ENCODE measurements at places on chromosomes 3 and 15. TPM values are rescaled to one million over a fixed set of nuclear protein-coding genes. Genes with fewer than 3 reads are reported as not detected.

DNA sequence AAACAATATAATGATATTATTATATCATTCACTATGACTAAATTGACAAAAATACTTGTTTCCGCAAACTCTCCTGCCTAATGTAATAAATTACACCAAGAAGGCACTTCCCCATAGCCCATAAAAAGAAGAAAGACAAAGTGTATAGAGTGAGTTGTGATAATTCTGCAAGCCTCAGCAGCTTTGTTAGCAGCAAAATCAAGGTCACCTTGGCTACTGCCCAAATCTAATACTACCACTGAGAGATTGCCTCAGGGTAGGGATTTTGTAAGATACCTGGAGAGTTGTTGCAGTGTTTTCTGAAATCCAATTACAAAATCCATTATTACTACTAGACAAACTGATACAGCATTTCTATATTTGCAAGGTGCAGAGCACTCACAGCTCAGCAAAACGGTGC is 503.5 kb downstream of the FGF12 start:
- no peaks in the 10 kb centered on the region for H3K36me3 ChIP-seq
- no peak overlapping the region for H3K27ac ChIP-seq
- H3K27me3 ChIP-seq = no peaks in the 10 kb centered on the region
- DNase-seq = no peak
- no peaks in the 10 kb centered on the region for H3K4me1 ChIP-seq
- no peak overlapping the region for H3K4me3 ChIP-seq

- peaks cover 12% of the 10 kb centered on the region for H3K4me1 ChIP-seq
- peak; percentile 29 for DNase-seq
- H3K36me3 ChIP-seq = peaks cover 13% of the 10 kb centered on the region
- H3K4me3 ChIP-seq = no peak overlapping the region
- no peaks in the 10 kb centered on the region for H3K27me3 ChIP-seq
Measured at GRCh38 chr3:66344848-66345578, 124.2 kb downstream of the SLC25A26 start.

DNA sequence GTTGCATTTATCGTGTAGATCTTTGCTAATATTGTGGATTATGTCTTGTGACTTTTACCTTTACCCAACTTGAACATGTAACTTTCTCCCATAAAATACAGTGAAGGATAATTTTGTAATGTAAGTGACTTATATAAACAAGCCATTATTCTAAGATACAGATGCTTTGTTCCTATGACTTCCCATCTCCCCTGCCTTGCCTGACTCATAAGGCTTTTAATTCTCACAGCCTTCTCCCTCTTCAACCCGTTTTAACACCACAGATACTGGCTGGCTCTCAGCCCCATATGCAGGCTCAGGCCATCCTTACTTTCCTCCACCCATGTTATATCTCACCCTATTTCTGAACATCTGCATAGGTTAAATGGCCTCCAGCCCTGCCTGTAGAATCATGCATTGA is 4.1 kb downstream of the CCNDBP1 start:
- H3K27ac ChIP-seq = no peak overlapping the region
- H3K4me1 ChIP-seq = peaks cover 31% of the 10 kb centered on the region
- peaks cover 47% of the 10 kb centered on the region for H3K36me3 ChIP-seq

- no peaks in the 10 kb centered on the region for H3K4me1 ChIP-seq
- no peak overlapping the region for H3K27ac ChIP-seq
- H3K4me3 ChIP-seq = no peak overlapping the region
- no peaks in the 10 kb centered on the region for H3K27me3 ChIP-seq
- DNase-seq = no peak
- H3K36me3 ChIP-seq = peaks cover 31% of the 10 kb centered on the region
Measured at GRCh38 chr3:98574132-98574531, 19.3 kb downstream of the CPOX start.

DNA sequence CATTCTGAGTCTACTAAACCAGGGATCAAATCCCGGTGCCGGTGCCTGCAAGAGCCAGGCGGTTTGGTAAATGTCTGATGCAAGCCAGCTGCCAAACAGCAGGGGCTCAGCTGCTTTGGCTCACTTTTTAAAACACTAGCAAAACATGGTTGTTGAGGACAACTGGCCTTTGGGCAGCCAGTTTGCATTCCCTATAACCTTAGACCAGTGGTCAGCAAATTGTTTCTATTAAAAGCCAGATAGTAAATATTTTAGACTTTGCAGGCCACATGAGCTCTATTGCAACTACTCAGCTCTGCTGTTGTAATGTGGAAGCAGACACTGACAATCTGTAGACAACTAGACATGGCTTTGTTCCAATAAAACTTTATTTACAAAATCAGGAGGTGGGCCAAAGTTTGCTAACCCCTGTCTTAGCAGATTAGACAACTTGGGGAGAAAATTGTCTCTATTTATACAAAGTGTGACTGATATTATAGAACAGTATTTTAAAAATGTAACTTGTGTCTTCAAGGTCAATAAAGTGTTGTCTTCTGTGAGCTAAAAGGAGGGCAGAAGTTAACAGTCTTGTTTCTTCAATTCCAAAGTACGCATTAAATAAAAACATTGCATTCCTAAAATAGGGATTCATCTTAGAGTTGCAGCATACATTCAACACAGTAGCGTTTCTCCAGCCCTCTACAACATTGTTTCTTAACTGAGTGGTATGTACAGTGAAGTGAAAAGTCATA is 67.6 kb downstream of the SSUH2 start:
- H3K4me3 ChIP-seq = no peak overlapping the region
- H3K4me1 ChIP-seq = no peaks in the 10 kb centered on the region
- DNase-seq = no peak

- no peak for DNase-seq
- H3K36me3 ChIP-seq = no peaks in the 10 kb centered on the region
- no peaks in the 10 kb centered on the region for H3K27me3 ChIP-seq
- peaks cover 2% of the 10 kb centered on the region for H3K4me1 ChIP-seq
- H3K27ac ChIP-seq = no peak overlapping the region
- H3K4me3 ChIP-seq = no peak overlapping the region
Measured at GRCh38 chr3:53702776-53703530, 143.3 kb downstream of the CHDH start.

GRCh38 chr3:15205934-15206661 is at the start of gene CAPN7:
CAPN7 (plus strand) TSS chr3:15206246; CDS start chr3:15206496, 250 bp downstream.
- H3K36me3 ChIP-seq = peaks cover 17% of the 10 kb centered on the region
- peak within 1 kb of the TSS; percentile 97 for H3K27ac ChIP-seq
- peak within 1 kb of the TSS; percentile 76 for H3K4me3 ChIP-seq
- H3K27me3 ChIP-seq = no peaks in the 10 kb centered on the region
- H3K4me1 ChIP-seq = peaks cover 48% of the 10 kb centered on the region

DNA sequence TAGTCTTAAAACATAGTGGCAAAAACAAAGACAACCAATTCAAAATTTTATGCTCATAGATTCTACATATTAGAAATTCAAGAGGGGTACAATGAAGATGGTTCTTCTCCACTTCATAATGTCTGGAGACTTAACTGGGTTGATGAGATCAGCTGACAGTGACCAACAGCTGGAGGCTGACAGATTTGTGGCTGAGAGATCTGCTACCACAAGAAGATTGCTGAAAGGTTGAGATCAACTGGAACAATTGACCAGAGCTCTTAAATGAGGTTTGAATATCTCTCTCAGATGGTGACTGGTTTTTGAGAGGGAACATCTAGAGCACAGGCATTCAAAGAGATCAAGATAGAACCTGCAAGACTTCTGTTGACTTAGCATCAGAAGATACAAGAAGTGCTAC is 254.1 kb upstream of the ARPP21 start:
- H3K4me3 ChIP-seq = no peak overlapping the region
- DNase-seq = no peak
- no peaks in the 10 kb centered on the region for H3K27me3 ChIP-seq
- H3K4me1 ChIP-seq = no peaks in the 10 kb centered on the region
- H3K36me3 ChIP-seq = no peaks in the 10 kb centered on the region

DNA sequence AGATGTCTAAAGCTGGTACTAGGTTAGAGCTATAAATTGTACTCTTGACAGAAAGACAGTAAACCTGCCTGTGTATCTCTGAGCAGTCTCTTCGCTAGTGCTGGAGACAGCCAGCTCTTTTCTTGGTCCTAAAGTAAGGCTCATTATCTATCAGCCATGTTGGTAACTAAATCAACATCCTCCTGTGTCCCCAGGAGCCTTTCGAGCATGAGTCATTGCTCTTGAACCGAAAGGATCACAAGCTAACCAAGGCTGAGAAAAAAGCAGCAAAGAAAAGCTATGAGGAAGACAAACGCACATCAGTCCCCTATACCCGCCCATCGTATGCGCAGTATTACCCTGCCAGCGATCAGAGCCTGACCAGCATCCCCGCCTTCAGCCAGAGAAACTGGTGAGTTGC is 25.0 kb upstream of the TEX264 start:
- H3K4me3 ChIP-seq = no peak overlapping the region
- H3K36me3 ChIP-seq = peaks cover 94% of the 10 kb centered on the region
- no peaks in the 10 kb centered on the region for H3K4me1 ChIP-seq
- no peaks in the 10 kb centered on the region for H3K27me3 ChIP-seq
- no peak overlapping the region for H3K27ac ChIP-seq

- no peak overlapping the region for H3K4me3 ChIP-seq
- H3K27me3 ChIP-seq = no peaks in the 10 kb centered on the region
- no peaks in the 10 kb centered on the region for H3K36me3 ChIP-seq
Measured at GRCh38 chr3:109089265-109089664, 28.7 kb downstream of the MORC1 start.

DNA sequence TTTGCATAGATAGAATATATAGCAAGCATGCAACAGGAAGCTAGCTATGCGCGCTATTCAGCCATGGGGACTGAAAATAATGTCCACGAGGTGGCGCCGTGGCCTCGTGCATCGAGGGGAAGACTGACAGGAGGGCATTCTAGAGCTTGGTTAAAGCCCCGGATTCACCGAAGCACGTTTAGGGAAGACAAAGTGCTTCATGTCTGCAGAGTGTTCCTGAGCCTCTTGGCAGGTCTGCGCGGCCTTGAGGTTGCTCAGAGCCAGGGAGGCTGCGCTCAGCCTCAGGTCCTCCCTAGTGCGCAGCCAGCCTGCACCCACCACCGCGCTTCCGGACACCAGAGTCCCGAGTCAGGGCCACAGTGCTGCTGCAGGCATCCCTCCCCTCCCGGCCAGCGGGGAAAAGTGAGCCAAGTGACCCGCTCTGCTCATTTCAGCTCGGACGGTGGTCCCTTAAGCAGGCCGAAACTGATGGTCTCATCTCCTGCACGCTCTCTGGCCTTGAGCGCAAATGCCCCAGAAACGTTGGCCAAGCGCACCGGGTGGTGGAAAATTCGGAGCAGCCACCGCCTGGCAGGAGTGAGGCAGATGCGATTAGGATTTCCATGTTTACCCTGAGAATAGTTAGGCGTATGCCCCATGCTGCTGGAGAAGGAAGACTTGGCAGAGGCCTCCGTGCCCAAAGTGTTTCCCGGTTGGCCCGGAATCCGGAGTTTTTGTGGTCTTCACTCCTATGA is 24.8 kb downstream of the GABRA5 start:
- no peak overlapping the region for H3K27ac ChIP-seq
- peaks cover 14% of the 10 kb centered on the region for H3K27me3 ChIP-seq
- H3K4me3 ChIP-seq = peak overlapping the region; percentile 38
- H3K4me1 ChIP-seq = peaks cover 32% of the 10 kb centered on the region
- DNase-seq = peak; percentile 88

GRCh38 chr3:98331329-98331728 is 22.3 kb upstream of the OR5K4 start:
- no peaks in the 10 kb centered on the region for H3K4me1 ChIP-seq
- H3K27me3 ChIP-seq = peaks cover 7% of the 10 kb centered on the region
- no peaks in the 10 kb centered on the region for H3K36me3 ChIP-seq
- no peak overlapping the region for H3K4me3 ChIP-seq

The CX3CR1 gene
- total RNA-seq = not detected

The DVL3 gene
- 107 TPM for total RNA-seq

The COLQ gene
- 1.3 TPM for total RNA-seq

The GOLGA8J gene
- not detected for total RNA-seq

The BCHE gene
- total RNA-seq = 1.3 TPM

Measured in stomach (tissue), 19 donors.